ENCODE measurements at places on chromosomes 1 and 21.

DNA sequence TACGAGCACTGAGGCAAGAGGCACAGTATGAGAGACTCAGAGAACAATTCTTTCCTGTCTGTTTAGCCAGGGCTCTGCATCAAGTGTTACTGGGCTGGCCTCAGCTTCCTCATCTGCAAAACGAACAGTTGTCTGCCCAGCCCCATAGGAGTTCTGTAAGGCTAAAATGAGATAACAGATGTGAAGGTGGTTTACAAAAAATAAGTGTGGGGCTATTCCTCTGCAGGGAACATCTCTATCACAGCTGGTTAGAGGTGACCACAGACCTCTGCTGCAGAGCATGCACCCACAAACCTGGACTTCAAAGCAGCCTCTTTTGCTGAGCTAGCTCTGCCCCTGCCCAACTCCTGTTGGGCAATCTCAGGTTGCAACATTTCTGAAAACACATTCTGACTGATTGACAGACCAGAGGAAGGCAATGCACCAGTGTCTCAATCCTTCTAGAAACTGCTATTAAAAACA, 10.5 kb upstream of the OLIG1 start:
- no peak for DNase-seq

DNA sequence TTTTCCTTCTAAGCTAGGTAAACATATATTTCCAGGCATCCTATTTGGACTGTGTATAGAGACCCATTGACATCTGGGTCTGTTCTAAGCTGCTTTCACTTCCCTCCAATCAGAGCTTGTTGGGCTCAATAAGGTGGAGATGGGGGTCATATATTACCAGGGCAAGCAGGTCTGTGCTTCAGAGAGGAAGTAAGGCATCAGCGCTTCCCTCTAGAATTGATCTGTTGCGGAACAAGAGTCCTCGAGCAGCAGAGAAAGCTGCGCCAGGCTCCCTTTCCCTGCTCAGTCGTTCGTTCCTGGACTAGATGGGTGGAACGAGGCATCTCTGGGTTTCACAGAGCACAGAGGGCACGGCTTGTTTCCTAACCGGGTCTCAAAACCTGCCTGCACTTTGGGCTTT, 63.5 kb downstream of the DISC1 start:
- no peak for DNase-seq

GRCh38 chr1:17112496-17113236, 6.6 kb downstream of the PADI2 start:
- no peak for DNase-seq

GRCh38 chr21:39670701-39671100, 58.0 kb downstream of the B3GALT5 start:
- no peak for DNase-seq

GRCh38 chr1:3668148-3668547, 15.8 kb downstream of the TP73 start:
- DNase-seq, result no peak

DNA sequence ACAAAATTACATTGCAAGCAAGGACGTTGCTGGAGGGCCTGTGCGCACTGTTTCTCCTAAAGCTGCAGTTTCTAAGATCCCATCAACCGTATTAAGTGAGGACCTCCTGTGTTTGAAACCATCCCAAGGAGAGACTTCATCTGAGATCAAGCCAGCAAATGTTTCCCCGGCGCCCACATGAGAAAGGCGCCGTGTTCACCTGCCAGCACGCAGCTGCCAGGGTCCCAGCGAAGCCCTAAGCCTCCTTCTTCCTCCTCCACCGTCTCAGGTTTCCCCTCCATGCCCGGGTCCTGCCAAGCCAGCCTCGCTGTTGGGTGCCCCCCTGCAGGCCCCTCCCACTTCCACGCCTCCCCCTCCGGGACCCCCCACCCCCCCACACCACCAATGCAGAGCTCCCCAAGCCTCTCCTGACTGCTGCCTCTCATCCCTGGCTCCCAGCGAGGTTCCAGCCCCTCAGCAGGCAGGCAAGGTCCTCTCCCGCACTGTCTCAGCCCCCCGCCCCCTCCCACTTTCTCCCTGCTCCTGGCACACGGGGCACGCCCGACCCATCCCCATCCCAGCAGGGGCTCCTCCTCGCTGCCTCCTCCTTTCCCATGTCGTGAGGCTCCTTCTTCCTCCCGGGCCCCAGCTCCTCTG, 8.6 kb upstream of the TFF1 start:
- no peak for DNase-seq

GRCh38 chr1:214404571-214405213, 123.7 kb downstream of the SMYD2 start:
- no peak for DNase-seq

DNA sequence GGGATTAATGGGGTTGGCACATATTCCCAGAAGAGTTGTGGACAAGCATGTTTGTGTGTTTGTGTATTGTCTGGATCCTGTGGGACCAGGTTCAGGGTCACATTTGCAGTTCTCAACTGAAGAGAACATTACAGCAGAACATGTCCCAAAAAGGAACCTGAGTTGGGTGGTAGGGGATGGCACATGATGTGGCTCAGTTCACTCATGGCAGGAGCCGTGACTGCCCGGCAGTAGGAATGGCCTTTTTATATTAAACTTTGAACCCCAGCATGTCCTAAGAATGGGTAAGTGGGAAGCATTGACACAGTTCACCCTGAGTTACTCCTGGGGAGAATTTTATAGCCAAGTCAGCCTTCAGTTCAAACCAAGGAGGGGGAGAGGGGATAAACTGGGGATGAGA, 41.3 kb downstream of the CXADR start:
- no peak for DNase-seq

- DNase-seq, result no peak
Observed at GRCh38 chr1:66685670-66686069, 66.6 kb upstream of the DYNLT5 start.

- no peak for DNase-seq
Observed at GRCh38 chr1:232629250-232630046, 485 bp downstream of the SIPA1L2 start.

DNA sequence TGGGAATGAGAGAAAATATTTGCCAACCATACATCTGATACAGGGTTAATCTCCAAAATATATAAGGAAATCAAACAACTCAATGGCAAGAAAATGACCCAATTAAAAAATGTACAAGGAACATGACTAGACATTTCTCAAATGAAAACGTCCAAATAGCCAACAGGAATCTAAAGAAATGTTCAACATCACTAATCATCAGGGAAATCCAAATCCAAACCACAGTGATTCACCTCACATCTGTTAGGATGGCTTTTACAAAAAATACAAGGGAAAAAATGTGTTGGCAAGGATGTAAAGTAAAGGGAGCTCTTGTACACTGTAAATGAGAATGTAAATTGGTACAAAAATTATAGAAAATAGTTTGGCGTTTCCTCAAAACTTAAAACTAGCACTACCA, 54.7 kb upstream of the ZRANB2 start:
- no peak for DNase-seq

GRCh38 chr1:111236806-111237205, 9.3 kb downstream of the CHI3L2 start:
- no peak for DNase-seq

DNA sequence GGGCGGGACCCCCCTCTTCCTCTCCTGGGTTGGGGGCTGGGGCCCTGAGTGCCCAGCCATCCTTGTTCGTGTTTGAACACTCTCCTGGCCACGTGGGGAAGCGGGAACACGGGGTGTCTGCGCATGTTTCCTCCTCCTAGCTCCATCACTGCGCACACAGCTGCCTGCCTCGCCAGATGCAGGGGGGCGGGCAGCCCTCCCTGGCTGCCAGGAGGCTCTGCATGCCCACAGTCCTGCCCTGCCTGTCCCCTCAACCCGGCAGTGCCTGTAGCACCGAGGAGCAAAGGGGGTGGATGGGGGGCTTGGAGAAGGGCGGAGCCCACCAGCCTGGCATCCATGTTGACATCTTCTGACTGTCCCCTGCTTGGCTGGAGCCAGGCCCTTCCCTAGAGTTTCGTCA, 1.8 kb upstream of the SLC25A34 start:
- DNase-seq, result no peak

DNA sequence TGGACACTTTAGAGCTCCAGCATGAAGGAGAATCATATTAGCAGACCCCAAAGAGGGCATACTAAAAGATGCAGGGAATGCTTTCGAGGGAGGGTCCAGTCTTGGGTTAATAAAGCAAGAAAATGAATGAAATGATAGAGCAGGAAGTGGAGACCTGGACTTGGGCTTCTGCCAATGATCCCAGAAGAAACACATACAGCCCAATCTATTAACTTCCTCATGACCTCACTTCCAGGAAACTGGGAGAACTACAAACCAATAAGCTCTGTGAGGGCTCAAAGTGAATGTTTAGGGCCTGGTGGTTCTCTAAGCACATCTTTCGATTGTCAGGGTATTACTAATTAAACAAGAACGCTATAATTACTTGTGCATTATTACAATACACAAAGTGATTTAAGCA, 53.6 kb upstream of the SSX2IP start:
- DNase-seq, result no peak

DNA sequence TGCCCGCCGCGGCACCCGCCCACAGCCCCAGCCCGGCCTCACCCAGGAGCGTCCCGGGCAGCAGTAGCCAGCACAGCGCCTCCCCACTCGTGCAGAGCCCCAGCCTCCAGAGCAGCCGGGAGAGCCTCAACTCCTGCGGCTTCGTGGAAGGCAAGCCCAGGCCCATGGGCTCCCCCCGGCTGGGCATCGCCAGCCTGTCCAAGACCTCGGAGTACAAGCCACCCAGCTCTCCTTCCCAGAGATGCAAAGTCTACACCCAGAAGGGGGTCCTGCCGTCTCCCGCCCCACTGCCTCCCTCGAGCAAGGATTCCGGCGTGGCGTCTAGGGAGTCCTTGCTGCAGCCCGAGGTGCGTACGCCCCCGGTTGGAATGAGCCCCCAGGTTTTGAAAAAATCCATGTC, 531.2 kb downstream of the KIF26B start:
- DNase-seq, result no peak

DNA sequence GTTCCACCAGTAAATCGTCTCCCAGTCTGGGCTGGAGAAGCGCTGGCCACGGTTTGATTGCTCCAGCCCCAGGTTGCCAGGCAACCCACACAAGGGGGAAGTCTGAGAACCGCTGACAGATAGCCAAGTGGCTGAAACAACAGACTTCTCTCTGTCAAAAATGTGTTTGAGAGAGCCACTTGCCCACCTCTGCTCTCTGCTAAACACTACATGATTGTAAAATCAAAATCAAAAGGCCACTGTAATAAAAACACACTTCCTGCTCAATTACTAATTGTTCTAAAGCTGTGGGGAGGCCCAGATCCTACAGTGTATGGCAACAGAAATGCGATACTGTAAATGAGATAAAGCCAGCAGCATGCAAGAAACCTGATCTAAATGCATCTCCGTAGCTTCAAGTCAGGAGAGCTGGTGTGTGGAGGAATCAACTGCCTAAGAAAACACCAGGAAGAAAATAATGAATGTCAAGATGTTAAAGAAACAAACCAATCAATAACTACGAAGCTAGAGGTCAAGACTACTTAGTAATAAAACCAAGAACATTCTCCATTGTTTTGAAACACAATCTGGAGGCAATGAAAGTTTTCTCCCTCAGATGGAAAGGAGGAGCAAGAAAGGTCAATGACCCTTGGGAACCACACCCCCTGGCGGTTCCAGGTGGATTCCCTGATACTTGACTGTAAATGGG, 121.2 kb downstream of the SLC45A1 start:
- no peak for DNase-seq

- no peak for DNase-seq
Observed at GRCh38 chr1:116506132-116507004, 64.5 kb downstream of the CD58 start.

DNA sequence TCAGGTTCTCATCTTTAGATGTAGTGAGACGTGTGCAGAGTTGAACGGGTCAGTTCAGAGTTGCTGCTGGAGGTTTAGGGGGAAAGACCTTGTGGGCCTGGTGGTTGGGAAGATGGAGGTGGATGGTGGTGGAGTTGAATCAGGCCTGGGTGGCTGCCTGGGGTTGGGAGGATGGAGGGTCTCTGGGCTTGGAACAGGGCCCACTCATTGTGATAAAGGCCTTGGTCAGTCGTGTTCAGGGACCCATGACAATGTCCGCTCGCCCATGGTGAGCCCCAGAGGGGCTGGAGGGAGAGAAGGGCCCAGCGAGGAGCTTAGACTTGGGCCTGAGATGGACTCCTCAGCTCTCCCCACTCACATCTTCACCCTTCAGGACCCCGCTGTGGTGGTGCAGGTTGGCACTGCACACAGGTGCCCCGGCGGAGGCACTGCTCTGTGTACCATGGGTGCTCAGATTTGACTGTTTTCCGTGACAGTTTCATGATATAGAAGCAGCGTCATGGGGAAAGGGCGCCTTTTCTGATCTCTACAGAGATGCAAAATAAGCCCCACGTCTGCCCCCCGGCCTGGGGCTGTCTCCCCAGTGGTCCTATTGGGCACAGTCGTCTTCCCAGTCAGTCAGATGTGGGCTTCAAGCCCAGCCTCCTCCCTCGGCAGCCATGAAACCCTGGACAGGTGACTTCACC, 39.2 kb downstream of the DISP3 start:
- no peak for DNase-seq

- no peak for DNase-seq
Observed at GRCh38 chr1:180930687-180931086, 18.0 kb downstream of the KIAA1614 start.

DNA sequence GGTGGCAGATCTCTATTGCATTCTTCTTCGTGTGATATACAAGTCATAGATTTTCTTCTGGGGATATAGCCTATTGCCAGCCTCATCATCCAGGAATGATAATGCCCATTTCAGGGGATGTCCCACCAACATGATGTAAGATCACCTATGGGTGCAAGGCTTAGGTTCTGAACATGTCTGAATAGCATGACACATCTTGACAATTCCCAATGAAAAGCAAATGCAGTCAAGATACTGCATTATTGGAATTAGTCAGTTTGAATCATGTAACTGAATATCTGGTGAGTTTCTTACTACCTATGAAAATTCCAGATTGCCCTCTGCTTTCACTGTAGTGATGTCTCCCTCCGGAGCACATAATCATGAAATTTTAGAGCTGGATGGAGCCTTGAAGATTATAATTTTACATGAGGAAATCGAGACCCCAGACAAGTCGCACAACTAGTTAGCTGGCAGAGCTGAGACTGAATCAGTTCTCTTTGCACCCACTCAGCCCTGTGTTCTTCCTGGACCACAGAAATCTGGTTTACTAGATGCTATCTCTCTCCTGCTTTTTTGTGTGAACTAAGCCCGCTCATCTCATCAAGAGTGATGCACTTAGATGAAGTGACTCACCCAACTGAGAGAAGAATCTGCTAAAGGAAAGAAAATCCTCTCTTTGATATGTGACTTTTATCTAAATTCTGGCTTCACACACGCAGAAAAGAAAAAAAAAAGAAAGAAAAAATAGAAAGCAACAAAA, 65.0 kb downstream of the WDR64 start:
- no peak for DNase-seq

Data from GM18507 (cell line).